Thyroid gland (tissue), 4 donors: ENCODE measurements at places on chromosomes 3 and 15. TPM values are rescaled to one million over a fixed set of nuclear protein-coding genes. Genes with fewer than 3 reads are reported as not detected.

CFAP100 gene
- total RNA-seq = not detected

OSBPL10 gene
- total RNA-seq = 32.0 TPM

OIP5 gene
- total RNA-seq = 1.6 TPM

ACP3 gene
- total RNA-seq = 7.9 TPM

GPR149 gene
- not detected for total RNA-seq

PPP2R3A gene
- total RNA-seq = 15.3 TPM

VGLL3 gene
- 3.0 TPM for total RNA-seq

SNUPN gene
- total RNA-seq = 25.3 TPM

NLGN1 gene
- total RNA-seq = 2.4 TPM

CHMP2B gene
- total RNA-seq = 67.0 TPM

MLF1 gene
- 12.9 TPM for total RNA-seq

KLHL40 gene
- not detected for total RNA-seq

DNA sequence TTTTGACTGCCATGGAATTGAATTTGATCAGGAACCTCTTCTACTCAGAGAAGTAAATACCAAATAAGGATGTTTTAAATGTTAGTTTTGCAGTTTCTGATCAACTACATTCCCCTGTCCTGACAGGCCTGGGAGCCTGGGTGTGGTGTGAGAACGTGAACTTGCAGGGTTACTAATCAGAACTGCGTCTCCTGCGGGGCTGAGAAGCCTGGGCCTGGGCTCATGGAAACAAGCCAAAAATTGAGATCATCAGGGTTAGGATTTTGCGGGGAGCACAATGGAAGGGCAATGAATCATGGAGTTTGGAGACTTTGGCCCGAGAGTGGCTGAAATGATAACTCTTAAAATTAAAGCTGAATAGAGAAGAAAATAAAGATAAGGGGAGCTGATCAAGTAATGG is 47.8 kb upstream of the C3orf70 start:
- no peaks in the 10 kb centered on the region for H3K27me3 ChIP-seq
- DNase-seq = no peak
- H3K36me3 ChIP-seq = peaks cover 3% of the 10 kb centered on the region
- no peaks in the 10 kb centered on the region for H3K4me1 ChIP-seq
- H3K27ac ChIP-seq = no peak overlapping the region

DNA sequence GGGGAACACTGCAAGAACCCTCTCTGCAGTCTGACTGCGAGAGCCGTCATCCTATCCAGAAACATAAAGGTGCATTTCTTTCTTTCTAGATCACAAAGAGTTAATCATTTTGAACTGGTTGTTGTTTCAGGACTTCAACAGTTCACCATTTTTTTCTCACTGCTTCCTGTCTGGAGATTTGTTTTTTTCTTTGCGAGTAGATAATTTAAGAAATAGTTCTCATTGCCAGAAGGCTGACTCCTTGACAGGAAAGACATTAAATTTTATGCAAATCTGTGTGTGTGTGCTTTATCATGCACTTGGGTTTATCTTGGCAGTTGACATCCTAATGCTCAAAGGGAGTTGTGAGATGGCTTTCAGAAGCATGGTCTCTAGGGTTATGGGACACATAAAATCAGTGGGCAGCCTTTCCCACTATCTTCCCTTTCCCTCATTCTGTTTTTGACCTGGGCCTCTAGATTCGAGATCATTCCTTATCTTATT is 123.5 kb upstream of the TBL1XR1 start:
- peak overlapping the region; percentile 36 for H3K27ac ChIP-seq
- no peaks in the 10 kb centered on the region for H3K27me3 ChIP-seq
- DNase-seq = no peak
- no peaks in the 10 kb centered on the region for H3K36me3 ChIP-seq

- peaks cover 7% of the 10 kb centered on the region for H3K4me1 ChIP-seq
- H3K36me3 ChIP-seq = no peaks in the 10 kb centered on the region
- no peak overlapping the region for H3K4me3 ChIP-seq
- no peaks in the 10 kb centered on the region for H3K27me3 ChIP-seq
Measured at GRCh38 chr3:120875989-120876388, 32.0 kb upstream of the STXBP5L start.

- H3K4me3 ChIP-seq = no peak overlapping the region
- DNase-seq = no peak
- H3K27me3 ChIP-seq = no peaks in the 10 kb centered on the region
- no peaks in the 10 kb centered on the region for H3K36me3 ChIP-seq
- no peak overlapping the region for H3K27ac ChIP-seq
- H3K4me1 ChIP-seq = no peaks in the 10 kb centered on the region
Measured at GRCh38 chr3:163983940-163984339, 1094.4 kb downstream of the SI start.

DNA sequence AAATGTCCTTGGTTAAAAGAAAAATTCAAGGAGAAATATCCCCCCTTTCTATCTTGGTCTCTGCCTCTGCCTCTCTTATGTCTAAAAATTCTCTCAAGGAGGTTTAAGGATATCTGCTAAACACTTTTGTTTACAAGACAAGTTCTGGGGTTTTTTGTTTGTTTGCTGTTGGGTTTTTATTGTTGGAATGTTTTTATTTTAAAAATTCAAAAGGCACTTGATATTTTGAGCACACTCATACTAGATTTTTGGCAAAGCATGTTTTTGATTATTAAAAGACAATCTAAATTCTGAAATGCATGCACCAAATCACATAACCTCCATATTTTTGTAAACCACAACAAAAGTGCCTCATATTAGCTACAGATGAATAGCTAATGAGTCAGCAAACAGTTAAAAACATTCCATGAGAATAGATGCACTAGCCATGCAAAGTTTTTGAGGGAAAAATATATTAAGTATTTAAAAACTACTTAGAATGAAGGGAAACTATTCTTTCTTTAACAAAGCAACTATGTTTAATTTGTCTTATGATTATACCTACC is 84.6 kb downstream of the ZBTB20 start:
- H3K4me1 ChIP-seq = no peaks in the 10 kb centered on the region
- H3K27me3 ChIP-seq = no peaks in the 10 kb centered on the region
- DNase-seq = no peak

DNA sequence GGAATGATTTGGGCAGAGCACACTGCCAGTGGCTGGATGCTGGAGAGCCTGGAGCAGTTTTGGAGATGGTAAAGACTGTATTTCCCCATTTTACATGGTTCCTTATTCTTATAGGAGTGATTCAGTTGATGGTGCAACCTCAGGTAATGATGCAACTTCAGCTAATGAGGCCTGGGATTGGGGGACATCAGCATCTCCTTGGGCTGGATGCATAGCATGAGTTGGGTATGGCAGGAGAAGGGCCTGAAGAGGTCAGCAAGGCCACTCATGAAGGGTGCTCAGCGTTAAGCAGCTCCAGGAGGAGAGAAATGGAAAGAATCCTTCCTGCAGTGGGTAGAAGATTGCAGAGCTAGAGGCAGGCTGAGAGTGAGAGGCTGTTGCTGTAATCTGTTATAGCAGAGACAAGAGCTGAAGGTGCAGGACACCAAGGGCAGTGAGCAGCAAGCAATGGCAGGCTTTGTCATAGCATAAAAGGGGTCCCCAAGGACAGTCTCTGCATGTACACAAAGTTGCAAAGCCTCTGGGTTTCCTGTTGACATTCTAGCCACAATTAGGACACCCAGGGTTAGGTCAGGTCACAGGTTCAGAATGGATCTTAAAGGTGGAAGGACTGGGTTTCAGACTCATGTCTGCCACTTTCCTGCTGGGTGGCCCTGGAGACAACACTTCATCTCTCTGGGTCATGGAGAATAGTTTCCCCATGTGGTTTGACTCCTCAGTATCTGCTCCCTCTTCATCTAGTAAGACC is 29.5 kb upstream of the SNRK start:
- H3K27ac ChIP-seq = no peak overlapping the region
- no peaks in the 10 kb centered on the region for H3K36me3 ChIP-seq
- DNase-seq = no peak

GRCh38 chr3:12978682-12979081 is 94.5 kb downstream of the IQSEC1 start:
- H3K36me3 ChIP-seq = no peaks in the 10 kb centered on the region
- DNase-seq = no peak
- H3K4me1 ChIP-seq = peaks cover 5% of the 10 kb centered on the region
- H3K4me3 ChIP-seq = no peak overlapping the region

- H3K4me1 ChIP-seq = no peaks in the 10 kb centered on the region
- H3K27me3 ChIP-seq = no peaks in the 10 kb centered on the region
- H3K36me3 ChIP-seq = no peaks in the 10 kb centered on the region
- H3K4me3 ChIP-seq = no peak overlapping the region
- H3K27ac ChIP-seq = no peak overlapping the region
- DNase-seq = no peak
Measured at GRCh38 chr15:77002436-77002835, 7.5 kb downstream of the PSTPIP1 start.

GRCh38 chr15:43281926-43282602 is 15.3 kb upstream of the TGM5 start:
- H3K27me3 ChIP-seq = no peaks in the 10 kb centered on the region
- no peak overlapping the region for H3K4me3 ChIP-seq
- H3K27ac ChIP-seq = no peak overlapping the region

DNA sequence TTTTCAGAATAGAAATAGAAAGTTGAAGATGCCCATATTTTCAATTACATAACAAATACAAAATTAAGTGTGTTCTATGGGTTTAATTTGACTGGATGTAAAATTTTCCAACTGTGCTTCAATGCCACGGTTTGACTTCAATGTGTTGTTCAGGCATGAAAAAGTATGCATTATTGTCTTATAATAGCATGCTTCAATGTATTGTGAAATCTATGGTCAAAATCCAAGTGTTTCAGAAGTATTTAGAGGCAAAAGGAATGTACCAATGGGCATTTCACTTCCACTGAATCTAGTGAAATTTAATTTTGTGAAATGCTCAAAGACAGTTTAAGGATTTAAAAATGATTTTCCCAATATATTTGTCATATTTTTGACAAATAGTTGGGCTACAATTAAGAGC is 16.0 kb downstream of the NEK10 start:
- no peaks in the 10 kb centered on the region for H3K36me3 ChIP-seq
- no peak for DNase-seq
- H3K4me1 ChIP-seq = no peaks in the 10 kb centered on the region
- H3K4me3 ChIP-seq = no peak overlapping the region
- no peaks in the 10 kb centered on the region for H3K27me3 ChIP-seq

DNA sequence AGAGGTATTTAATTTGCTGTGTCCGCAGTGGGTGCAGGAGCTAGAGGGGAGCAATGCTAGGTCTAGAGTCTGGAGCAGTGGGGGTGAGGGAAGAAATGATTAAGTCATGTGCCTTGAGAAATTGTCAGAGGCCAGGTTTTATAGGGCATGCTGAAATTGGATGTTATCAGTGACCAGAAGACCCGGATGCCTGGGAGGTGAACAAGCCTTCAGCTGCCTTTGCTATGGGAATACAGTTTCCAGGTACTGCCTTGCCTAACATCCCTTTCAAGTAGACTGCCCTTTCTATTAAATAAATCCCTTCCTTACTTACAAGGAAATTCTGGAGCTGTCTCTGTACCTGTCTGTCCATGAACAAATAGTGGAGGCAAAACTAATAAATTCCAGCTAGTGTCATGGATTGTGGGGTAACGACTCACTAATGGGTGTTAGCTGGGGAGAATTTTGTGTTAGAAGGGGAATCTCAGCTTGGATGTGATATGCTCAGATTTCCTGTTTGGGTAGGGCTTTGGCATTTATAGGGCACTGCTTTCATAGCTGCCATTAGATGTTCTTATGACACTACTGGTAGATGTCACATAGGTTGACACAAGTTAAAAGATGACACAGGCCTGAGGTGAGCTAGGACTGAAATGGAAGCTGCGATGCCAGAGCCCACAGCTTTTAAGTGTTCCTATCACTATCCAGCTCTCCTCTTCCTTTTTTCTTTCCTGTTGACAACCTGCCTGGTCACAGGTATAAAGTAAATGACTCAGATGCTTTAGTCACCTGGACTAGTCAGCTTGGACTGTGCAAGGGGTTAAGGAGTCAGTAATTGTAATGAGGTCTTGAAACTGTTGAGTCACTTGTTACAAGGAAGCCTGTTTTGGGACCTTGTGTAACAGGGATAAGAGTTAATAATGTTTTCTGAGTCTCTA is 21.3 kb downstream of the CHD2 start:
- peak overlapping the region; percentile 44 for H3K27ac ChIP-seq
- no peak for DNase-seq
- H3K4me3 ChIP-seq = no peak overlapping the region
- no peaks in the 10 kb centered on the region for H3K27me3 ChIP-seq
- H3K36me3 ChIP-seq = peaks cover 11% of the 10 kb centered on the region

DNA sequence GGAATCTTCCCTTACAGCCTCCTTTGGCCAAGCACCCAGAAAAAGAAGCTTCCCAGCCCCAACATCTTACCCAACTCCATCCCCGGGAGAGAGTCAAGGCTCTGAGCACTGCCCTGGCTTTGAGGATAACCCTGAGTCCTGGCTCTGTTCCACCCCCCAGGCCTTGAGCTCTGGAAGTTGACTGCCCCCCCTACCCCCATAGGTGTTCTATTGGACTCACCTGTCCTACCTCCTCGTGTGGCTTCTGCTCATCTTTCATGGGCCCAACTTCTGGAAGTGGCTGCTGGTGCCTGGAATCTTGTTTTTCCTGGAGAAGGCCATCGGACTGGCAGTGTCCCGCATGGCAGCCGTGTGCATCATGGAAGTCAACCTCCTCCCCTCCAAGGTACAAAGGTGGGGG is 22.3 kb downstream of the NOX5 start:
- H3K4me3 ChIP-seq = no peak overlapping the region
- no peak for DNase-seq
- peaks cover 2% of the 10 kb centered on the region for H3K4me1 ChIP-seq
- H3K27me3 ChIP-seq = no peaks in the 10 kb centered on the region

DNA sequence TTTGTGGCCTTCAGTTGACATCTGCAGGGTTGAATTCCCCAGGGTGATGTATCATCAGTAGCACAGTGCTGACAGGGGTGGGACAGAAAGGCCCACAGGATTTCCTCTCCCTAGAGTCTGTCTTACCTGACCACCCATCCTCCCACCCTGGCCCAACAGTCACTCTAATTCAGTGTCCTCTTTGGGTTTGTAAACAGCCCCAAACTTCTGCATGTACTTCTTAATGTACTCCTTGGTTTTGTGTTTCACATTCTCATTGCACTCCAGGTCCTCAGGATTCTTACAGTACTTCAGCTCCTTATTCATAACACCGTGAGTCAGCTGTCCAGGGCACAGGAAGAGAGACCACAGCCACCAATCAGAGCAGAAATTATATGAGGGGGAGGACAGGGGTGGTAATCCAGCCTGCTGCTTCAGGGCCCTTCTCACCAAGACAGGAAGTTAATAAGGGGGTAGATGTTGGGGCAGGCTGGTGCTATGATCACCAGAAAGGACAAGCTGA is 37.5 kb downstream of the NBEAL2 start:
- H3K4me1 ChIP-seq = peaks cover 30% of the 10 kb centered on the region
- H3K36me3 ChIP-seq = peaks cover 8% of the 10 kb centered on the region
- H3K4me3 ChIP-seq = no peak overlapping the region
- DNase-seq = no peak
- H3K27me3 ChIP-seq = no peaks in the 10 kb centered on the region

GRCh38 chr15:40550341-40551037 is 14.4 kb downstream of the CCDC32 start:
- no peak overlapping the region for H3K4me3 ChIP-seq
- H3K4me1 ChIP-seq = peaks cover 10% of the 10 kb centered on the region
- H3K27me3 ChIP-seq = no peaks in the 10 kb centered on the region
- DNase-seq = no peak
- no peak overlapping the region for H3K27ac ChIP-seq
